ENCODE measurements at places on chromosomes 2 and 18.
A peak's percentile ranks its signal among the peaks of the same experiment; 100 is the strongest.

- no peak for DNase-seq
These were observed 677.5 kb upstream of the FSHR start for GRCh38 chr2:49831698-49832367.

DNA sequence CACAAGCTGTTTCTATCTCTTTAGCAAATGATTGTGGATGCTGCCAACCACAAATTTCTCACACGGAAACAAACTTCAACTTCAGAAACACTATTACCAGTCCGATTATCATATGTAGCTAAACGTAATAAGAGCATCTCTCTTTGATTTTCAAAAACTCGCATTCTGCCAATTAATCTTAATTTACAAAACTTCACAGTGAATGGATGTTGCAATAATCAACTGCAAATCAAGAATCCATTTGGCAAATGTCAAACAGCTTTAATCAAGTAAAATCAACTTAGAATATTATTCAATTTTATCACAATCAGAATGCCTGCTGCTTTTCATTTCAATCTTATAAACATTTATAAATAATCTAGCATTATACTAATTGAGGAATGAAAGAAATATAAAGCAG lies 54.2 kb downstream of the DTNB start:
- DNase-seq, result no peak

DNA sequence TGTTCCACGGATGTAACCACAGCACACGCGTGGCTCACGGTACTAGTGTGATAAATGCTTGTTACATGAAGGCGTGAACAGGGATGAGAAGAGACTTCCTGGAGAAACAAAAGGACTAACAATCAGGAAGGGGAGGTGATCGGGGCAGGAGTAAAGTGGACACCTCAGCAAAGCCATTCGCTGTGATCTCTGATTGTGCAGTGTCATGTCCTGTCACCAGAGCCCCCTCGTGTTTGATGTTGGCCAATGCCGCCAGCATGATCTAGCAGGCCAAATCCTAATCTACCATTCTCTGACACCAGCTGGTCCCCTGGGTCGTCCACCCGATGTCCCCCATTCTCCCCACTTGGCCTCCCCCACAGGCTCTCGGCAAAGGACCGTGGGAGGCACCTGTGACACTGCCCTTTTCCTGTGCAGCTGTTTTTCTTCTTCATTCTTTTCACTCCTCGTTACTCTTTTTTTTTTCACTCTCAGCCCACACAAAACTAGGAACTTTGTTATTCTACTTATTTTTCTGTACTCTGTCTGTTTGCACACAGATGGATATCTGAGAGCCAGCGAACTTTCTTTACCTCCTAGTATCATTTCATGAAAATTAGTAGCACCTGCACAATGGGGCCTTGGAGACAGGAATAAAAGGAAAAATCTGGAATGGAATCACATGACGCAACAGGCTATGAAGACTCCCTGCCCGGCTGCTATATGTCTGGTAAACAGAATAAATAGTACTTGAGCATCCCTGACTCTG lies 146.8 kb downstream of the TGIF1 start:
- no peak for DNase-seq

GRCh38 chr2:119425620-119426395 lies 5.8 kb upstream of the TMEM37 start:
- no peak for DNase-seq

DNA sequence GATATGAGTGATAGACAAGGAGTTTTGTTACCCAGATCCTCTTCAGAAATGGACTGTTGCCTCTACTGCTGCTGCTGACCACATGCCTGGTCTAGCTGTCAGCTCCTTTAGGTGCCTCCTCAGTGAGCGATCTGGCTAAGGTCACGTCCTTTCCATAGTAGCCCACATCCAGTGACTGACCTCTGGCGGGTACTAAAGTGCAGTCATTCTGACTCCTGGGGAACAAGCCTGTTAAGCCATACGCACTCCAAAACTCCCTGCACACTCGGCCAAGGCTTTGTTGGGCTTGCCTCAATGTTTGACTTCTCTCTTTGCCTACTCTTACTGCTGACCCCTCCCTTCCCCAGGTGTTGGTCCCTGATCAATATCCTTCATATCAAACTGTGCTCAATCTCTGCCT lies 685.2 kb downstream of the IRS1 start:
- DNase-seq, result no peak

DNA sequence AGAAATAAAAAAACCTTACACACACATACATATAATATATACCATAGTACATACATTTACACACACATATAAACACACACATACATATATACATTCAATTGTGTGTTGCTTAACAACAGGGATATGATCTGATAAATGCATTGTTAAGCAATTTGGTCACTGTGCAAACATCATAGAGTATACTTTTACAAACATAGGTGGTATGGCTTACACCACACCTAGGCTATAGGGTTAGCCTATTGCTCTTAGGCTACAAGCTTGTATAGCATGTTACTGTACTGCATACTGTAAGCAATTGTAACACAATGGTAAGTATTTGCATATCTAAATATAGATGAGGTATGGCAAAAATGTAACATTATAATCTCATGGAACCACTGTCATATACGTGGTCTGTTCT lies 156.8 kb upstream of the ERBB4 start:
- DNase-seq, result no peak

- DNase-seq, result no peak
These were observed 610.4 kb downstream of the ERBB4 start for GRCh38 chr2:211928201-211928600.

- DNase-seq, result no peak
These were observed 24.6 kb upstream of the PLB1 start for GRCh38 chr2:28471214-28471613.

DNA sequence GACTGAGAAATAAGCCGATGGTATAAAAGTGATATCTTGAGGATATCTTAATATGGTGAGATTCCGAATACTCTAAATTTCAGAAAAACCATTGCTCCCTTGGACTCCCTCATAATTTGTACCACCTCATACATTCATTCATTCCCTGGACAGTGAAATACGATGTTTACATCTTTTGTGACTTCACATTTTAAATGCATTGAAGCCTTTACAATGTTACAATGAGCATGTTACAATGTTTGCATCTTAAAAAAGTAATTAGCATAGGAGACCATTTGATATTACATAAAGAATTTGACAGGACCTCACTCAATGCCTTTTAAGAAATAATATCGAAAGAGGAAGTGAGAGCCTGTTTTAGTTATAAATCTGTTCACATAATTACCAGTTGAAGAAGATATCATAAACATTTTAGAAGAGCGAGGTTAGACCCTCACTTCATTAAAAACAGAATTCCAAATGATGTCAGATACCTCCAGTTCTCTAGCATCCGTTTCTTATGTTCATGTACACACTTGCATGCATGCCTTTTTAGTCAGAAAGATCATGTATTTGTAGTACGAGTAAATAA lies 372.0 kb downstream of the ARHGAP15 start:
- DNase-seq, result no peak

GRCh38 chr2:113896791-113897190 lies 6.9 kb downstream of the ACTR3 start:
- no peak for DNase-seq

GRCh38 chr2:181526014-181526413 lies 68.8 kb downstream of the ITGA4 start:
- DNase-seq, result no peak

GRCh38 chr18:63297687-63298399 lies 21.7 kb downstream of the BCL2 start:
- DNase-seq, result no peak

GRCh38 chr2:66574701-66575624 lies 140.0 kb downstream of the MEIS1 start:
- DNase-seq, result no peak

GRCh38 chr2:43611987-43612894 lies 16.4 kb upstream of the THADA start:
- DNase-seq, result peak; percentile 52

- no peak for DNase-seq
These were observed 1.3 kb downstream of the CCDC68 start for GRCh38 chr18:54957996-54958395.

DNA sequence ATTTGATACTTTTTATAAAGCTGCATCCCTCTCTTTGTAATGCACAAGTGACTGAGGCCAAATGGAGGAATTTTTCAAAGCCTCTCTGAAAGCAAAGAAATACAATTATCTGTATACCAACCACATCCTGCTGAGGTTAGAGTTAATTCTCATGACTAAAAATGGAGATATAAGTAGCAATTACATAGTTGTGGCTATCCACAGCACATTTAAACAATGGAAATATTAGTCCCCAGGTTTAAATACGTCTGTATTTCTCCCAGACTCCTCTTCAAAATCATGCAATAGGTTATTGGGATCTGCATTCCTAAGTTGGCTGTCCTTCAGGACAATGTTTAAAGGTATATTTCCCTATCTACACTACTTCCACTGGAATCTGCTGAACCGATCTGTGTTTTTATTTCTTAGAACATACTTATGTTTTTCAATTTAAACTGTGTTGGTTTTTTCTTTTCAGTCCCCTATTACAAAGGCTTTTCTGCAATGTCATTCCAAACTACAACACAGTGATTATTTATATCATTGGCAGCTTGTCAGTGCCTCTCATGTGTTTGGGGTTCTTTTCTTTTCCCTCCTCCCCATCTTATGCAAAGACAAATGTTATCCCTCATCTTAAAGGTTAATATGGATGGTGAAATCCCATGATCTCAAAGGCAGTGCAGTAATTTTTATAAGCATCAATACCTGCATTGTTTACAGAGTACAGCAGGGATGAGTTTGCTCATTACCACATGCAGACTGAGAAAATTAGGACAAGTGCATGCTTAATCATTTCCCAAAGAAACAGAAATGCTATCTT lies 134.8 kb upstream of the FSHR start:
- DNase-seq, result no peak

GRCh38 chr2:203817147-203817546 lies 50.4 kb upstream of the CTLA4 start:
- no peak for DNase-seq

GRCh38 chr18:36484591-36484990 lies 187.1 kb downstream of the FHOD3 start:
- DNase-seq, result no peak

DNA sequence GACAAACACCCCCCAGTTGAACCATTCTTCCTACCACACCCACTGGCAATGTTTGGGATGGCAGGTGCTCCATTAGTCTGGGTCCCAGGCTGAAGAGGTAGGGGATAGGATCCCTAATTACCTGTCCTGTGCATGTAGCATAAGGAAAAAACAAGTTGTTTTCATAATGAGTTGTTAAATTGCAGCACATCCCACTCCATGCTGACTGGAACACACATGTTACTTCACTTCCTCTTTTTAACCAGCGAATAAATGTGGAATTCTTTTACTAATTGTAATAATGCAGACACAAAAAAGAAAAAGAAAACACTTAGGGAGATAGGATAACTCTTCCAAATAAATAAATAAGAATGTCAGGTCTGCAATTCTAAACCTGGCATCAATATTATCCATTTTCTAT lies 11.8 kb upstream of the CBLN2 start:
- DNase-seq, result no peak

- no peak for DNase-seq
These were observed 1.3 kb upstream of the UBE2E3 start for GRCh38 chr2:180978903-180979748.

DNA sequence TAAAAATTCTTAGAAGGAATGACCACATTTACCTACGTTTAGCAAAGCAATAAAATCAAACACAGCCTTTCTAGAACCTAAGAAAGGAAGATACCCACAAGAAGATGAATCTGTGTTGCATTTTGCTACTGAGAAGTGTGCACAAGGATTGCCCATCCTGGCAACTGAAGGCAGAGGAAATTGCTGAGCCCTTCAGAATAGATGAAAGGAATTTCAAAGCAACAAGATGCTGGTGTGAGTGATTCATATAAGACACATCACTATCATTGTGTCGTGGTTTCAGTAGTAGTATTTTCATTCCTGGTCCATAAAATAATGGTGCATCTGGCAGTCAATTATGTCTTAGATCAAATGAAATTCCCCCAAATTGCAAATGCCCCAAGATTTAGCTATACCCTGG lies 48.4 kb upstream of the ANKRD44 start:
- DNase-seq, result no peak

DNA sequence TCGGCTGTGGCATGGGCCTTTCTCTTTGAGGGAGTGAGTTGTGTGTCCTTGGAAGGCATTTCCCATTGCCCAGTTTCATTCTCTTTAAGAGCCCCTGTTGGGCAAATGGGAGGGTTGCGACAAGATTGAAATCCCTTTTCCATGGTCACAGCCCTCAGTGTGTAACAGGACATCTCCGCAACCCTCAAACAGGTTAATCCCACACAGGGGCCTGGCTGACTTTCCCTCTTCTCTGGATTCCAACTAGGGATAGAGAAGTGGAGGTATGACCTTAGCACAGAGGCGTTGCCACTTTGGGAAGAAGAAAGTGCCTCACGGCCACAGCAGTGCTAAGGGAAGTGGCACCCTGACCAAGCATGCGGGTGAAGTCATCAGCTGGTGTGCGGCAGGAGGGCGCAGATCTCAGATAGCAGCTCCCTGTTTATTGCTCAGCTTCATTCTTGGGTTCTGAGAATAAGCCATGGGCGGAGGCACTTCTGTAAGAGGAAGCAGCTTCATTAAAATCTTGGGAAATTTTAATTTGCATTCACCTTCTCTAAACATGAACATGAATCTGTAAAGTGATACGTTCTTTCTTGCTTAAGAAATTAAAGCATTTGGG lies 256.5 kb downstream of the GBX2 start:
- no peak for DNase-seq

GRCh38 chr2:17615728-17616351 lies 75.3 kb downstream of the VSNL1 start:
- no peak for DNase-seq

- DNase-seq, result no peak
These were observed 70.2 kb upstream of the DOK6 start for GRCh38 chr18:69330385-69331005.

GRCh38 chr18:39460136-39460535 lies 1894.5 kb upstream of the CELF4 start:
- DNase-seq, result no peak

GRCh38 chr2:220856486-220856885 lies 715.6 kb downstream of the EPHA4 start:
- DNase-seq, result no peak

- DNase-seq, result no peak
These were observed 13.3 kb downstream of the CHRNA1 start for GRCh38 chr2:174750923-174751441.

- DNase-seq, result no peak
These were observed 16.4 kb upstream of the RGPD8 start for GRCh38 chr2:112449854-112450253.

Data from stimulated activated CD8-positive, alpha-beta memory T cell treated with anti-CD3 and anti-CD28 coated beads, Interleukin-4, amount 100 ng/mL, for 4 hours (primary cell).